ENCODE measurements at places on chromosomes 7 and 10.

GRCh38 chr7:114879554-114879953 lies 42.3 kb upstream of the MDFIC start:
- no peak for DNase-seq

DNA sequence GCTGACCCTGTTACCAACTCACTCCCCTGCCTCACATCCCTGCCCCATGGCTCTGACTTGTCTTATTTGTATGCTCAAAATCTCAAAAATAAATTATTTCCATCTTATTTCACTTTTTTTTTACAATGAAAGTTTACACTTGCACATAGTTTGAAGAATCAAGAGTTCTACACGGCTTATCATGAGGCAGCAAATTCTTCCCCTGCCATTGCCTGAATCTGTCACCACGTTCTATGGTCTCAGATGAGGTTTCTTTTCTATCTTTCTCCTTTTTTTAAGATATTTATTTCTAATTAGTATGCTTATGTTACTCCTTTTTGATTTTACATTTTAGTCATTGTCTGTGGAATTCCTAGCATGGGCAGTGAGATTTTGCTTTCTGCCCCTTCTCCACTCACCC lies 28.4 kb downstream of the ARHGAP22 start:
- no peak for DNase-seq

GRCh38 chr7:3861386-3861785 lies 560.3 kb downstream of the SDK1 start:
- no peak for DNase-seq

DNA sequence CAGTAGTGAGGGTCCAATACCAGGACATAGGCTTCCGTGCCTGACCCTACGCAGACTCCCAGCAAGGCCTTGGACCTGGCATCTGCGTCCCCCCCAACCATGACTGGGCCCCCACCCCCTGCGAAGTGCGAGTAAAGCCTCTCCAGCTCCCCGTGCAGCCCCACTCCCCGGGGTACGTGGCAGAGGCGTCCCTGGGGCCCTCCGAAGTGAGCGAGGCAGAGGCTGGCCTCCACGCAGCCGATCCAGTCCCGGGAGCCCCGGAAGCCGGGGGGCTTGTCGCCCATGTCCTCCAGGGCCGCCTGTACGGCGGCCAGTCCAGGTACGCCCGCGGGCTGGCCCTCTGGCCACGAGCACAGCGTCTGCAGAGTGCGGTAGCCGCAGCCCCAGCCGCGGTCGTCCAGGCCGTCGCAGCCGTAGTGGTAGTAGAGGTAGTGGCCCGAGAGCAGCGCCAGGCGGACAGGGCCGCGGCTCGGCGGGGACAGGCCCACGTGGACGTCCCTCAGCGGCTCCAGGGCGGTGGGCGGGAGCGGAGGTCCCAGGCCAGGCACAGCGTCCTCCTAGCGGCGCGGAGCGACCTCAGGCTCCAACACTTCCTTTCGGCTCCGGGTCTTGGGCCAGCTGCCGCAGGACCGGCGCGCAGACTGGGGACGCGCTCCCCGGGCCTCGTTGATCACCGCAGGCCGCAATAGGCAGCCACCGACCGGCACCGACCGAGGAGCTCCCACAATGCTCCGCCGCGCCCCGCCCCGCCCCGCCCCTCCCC lies at the start of gene UFSP1:
Gene UFSP1 (minus strand): TSS at position 728 of the 763 bp plus-strand sequence. CDS start 444 bp downstream, at position 284.
- DNase-seq: no peak

DNA sequence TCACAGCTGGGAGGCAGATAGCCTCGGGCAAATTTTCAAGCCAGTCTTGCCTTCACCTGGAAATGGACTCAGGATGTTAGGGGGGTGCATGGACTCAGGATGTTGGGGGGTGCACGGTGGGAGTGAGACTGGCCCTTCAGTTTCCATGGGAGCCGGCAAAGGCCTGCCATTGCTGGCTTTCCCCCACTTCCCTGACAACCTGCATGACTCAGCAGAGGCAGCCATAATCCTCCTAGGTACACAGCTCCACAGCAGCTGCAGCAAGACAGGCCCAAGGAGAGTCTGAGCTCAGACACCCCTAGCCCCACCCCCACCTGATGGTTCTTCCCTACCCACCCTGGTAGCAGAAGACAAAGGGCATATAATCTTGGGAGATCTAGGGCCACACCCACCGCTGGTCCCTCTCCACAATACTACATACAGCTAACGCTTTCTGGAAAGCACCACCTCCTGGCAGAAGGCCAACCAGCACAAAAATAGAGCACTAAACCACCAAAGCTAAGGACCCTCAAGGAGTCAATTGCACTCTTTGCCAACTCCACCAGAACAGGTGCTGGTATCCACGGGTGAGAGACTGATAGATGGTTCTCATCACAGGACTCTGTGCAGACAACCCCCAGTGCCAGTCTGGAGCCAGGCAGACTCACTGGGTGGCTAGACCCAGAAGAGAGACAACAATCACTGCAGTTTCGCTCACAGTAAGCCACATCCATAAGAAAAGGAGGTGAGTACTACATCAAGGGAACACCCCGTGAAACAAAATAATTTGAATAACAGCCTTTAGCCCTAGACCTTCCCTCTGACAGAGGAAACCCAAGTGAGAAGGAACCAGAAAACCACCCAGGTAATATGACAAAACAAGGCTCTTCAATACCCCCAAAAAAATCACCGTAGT lies 18.3 kb downstream of the C7orf25 start:
- no peak for DNase-seq

GRCh38 chr10:72637398-72637857 lies 11.5 kb upstream of the MICU1 start:
- no peak for DNase-seq

DNA sequence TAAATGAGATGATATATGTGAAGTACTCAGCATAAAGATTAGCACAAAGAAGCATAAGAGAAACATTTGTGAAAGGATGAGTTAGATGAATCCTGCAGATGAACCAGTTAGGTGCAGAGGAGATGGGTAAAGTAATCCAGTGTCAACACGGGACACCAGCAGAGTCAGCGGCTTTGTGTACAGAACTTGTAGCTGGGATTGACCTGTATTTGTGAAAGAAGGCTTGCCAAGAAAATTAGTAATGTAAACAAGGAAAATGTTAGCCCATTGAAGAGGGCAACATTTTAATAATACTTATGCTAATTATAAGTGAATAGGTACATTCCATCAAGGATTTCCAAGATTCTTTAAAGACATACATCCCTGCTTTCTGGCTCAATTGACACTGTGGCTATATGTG lies 255.7 kb downstream of the PTEN start:
- DNase-seq: no peak

DNA sequence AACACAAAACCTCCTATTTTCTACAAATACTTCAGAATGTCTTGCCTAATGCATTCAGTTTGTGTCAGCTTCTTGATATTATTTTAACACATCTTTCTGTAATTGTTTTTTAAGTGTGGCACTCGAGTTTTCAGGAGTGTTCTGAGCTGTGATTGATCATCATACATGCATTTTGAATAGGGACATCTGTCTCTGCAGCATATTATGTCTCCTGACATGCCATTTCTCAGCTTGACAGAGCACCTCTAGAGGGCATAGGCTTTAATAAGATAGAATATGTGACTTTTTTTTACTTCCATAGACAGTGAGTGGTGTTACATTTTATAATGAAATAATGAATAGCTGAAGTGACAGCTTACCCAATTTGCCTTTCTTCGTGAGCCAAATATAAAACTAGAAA lies 219.2 kb upstream of the HDAC9 start:
- DNase-seq: no peak

DNA sequence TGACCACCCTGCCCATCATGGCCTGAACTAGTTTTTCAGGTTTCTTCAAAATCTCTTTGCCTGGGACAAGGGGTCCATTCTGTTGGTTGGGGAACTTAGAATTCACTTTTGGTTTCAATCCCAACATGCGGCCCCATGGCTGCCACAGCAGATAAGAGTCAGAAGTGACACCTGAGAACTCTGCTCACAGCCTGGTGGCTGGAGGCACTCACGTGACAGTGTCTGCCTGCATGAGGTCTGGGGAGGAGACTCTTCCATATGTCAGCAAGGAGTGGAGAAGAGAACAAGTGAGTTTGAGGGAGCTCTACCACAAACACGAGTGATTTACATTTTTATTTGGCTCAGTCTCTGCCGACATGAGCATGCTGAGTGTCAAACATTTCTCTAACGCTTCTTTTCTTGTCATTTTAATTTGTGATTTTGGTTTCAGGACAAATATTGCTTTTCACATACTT lies 370.4 kb downstream of the TNS3 start:
- no peak for DNase-seq

GRCh38 chr10:127012769-127013152 lies 107.5 kb downstream of the DOCK1 start:
- no peak for DNase-seq

GRCh38 chr7:132300599-132301277 lies 275.5 kb downstream of the PLXNA4 start:
- no peak for DNase-seq

DNA sequence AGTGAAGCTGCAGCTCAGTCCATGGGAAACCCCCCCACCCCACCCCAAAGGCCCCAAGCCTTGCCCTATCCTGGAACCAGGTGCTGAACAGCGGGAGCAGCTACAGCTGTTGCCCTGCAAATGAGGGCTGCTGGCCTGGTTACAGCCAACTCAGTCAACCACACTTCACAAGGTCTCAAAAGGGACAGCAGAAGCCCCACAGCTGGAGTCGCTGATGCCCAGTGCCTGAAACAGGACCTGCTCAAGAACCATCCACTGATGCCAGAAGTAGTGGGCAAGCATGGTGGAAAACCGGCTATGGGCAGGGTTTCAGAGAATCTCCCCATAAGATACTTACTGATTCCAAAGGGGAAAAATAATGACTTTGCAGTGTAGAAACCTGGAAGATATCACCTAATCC lies 110.3 kb downstream of the SLC37A3 start:
- no peak for DNase-seq

DNA sequence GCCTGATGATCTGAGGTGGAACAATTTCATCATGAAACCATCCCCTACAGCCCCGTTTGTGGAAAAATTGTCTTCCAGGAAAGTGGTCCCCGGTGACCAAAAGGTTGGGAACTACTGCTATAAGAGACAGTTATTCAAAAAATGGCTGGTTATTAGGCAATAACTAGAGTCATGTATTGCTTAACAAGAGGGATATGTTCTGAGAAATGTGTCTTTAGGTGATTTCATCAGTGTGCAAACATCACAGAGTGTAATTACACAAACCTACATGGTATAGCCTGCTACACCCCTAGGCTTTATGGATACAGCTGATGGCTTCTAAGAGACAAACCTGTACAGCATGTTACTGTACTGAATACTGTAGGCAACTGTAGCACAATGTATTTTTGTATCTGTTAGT lies 71.3 kb upstream of the CSTF2T start:
- no peak for DNase-seq

DNA sequence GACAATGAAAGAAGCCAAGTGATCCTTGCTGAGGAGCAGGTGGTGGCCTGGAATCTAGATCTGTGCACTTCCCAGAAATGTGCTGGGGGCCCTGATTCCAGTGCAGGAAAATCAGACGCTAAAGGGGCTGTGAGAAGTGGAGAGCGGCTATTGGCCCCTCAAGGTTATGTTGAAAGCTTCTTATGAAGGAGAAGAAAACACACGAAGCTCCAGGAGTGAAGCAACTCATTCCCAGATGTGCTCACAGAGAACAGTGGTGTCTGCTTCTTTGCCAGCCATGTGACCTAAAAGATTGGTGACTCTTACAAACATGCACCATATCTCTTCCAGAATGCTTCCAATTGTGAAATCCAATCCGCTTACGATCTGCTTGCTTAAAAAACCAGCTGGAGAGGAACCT lies 679.3 kb upstream of the IGFBP3 start:
- no peak for DNase-seq

GRCh38 chr10:93465806-93466675 lies 16.1 kb downstream of the MYOF start:
- DNase-seq: no peak

DNA sequence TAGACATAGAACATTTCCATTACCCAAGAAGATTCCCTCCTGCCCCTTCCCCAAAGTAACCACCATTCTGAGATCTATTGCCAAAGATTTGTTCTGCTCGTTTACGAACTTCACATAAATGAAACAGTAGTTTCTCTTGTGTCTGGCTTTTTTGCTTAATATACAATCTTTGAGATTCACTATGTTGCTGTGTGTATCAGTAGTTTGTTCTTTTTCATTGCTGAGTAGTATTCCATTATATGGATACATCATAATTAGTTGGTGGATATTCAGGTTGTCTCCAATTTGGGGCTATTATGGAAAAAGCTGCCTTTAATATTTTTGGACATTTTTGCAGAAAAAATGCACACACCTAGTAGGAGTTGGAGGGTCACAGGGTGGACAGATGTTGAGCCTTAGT lies 124.3 kb downstream of the SLIT1 start:
- DNase-seq: no peak

DNA sequence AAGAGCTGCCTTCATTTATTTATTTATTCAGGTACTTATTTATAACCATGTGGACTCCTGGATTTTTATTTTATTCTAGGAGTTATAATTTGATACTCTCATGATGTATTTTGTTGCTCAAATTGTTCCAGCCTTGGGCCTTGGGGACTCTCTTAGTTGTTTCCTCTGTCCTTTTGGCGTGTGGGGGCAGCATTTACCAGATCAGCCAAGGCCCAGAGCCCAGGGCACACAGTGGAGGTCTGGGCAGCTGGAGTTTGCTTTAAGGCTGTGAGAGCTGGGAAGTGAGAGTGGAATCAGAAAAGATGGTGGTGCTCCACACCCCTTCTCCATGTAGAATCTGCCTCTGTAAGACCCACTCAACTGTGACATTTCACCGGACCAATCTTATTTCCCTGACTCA lies 398.9 kb downstream of the RPS24 start:
- no peak for DNase-seq

- no peak for DNase-seq
These were observed 96.5 kb upstream of the DKK1 start for GRCh38 chr10:52217531-52217930.

- DNase-seq: no peak
These were observed 49.5 kb downstream of the VWA2 start for GRCh38 chr10:114288424-114289095.

- DNase-seq: no peak
These were observed 20.5 kb upstream of the CFAP46 start for GRCh38 chr10:132962623-132963429.

Measured in NCI-H1417 treated with DMSO at 0.1 percent for 48 hours (cell line).